ENCODE measurements at places on chromosomes 4 and X.

DNA sequence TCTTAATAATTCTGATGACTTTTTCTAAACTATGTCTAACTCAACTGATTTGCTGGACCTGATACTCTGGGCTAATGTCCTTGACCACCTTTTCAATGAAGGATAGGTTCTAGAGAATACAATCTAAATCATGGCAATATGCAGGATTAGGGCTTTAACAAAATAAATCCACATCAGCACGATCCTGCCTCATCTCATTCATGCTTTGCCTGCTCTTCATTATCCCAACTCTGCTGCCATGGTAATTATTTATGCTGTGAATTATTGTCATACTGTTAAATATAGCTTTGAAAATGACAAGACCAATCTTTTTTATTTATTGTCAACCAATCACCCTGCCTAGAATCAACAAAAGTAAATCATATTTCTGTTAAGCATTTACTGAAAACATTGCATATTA, 2176.7 kb upstream of the AGA start:
- DNase-seq: no peak

- no peak for DNase-seq
These were observed 83.6 kb downstream of the GAB1 start for GRCh38 chr4:143420227-143420626.

- DNase-seq: no peak
These were observed 8.1 kb downstream of the ATP7A start for GRCh38 chrX:77918568-77918967.

- DNase-seq: no peak
These were observed 200.5 kb downstream of the INPP4B start for GRCh38 chr4:142645475-142646108.

DNA sequence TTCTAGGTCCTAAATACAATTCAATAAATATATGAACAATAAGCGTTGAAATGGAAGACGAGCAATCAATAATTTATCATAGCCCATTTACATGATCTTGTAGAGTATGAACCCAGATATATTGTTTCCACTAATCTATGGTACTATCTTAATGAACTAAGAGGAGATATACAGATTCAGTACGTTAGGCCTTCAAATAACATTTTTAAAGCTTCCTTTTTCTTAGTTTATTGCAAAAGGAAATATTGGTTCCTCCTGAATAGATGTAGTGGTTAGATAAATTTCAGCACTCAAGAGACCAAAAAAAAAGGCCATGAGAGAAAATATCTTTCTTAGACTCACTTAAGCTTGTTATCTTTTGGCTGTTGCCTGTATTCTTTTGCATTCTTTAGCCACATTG, 147.5 kb upstream of the PITX2 start:
- no peak for DNase-seq

GRCh38 chrX:44054863-44055601, 81.8 kb upstream of the NDP start:
- DNase-seq: no peak

DNA sequence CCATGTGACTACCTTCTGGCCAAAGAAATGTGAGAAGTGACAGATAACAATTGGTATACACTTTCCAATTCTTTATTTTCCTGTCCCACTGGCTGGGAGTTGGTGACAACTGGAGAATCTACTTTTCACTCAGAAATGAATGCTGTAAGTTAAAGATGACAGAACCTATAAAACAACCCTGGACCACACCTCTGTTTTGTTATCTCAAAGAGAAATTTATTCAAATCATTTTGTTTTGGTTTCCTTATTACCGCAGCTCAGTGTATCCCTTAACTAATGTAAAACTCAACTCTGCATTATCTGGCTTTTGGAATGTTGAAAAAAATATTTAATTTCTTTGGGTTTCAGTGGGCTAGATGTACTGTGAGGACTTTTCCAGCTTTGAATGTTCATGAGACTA, 469.8 kb downstream of the PCDH7 start:
- no peak for DNase-seq

GRCh38 chr4:163666332-163666873, 171.9 kb downstream of the TMA16 start:
- DNase-seq: no peak

GRCh38 chrX:112668476-112669409, 11.0 kb downstream of the LHFPL1 start:
- no peak for DNase-seq

DNA sequence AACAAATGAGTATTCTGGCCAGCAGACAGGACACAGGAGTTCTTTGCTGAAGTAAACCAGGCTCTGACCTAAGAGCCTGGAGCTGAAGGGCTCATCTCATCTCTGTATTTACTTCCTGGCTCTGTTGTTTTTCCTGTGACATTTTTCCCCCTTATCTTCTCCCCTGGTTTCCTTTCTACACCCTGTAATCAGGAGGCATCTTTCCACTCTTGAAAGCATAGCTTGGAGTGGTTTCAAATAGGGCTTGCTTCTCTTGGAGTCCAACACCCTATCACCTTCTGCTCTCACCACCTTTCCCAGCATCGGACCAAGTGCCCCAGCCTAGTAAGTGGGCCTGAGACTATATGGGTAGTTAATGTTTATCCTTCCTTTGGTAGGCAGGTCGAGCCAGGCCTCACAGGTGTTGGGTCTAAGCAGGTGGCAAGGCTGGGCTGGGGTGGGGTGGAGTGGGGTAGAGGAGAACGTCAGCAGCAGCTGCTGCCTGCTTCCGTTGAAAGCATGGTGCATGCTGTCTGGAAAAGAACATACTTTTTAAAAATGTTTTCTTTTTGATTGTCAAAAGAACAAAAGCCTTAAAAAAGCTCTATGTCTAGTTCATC, 1.2 kb downstream of the DRP2 start:
- no peak for DNase-seq

DNA sequence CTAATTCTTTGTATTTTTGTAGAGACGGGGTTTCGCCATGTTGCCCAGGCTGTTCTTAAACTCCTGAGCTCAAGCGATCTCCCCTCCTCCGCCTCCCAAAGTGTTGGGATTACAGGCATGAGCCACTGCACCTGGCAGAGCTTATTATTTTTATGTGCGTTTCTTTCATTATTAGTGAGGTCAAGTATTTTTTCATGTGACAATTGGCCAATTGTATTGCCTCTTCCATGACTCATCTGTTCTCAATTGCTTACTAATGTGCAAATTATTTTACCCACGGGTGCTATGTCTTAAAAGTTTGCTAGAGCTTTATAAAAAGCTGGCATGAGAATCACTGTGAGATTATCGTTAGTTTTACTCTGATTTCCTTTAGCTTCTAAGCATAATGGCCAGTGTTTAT, 13.0 kb upstream of the ARX start:
- no peak for DNase-seq

DNA sequence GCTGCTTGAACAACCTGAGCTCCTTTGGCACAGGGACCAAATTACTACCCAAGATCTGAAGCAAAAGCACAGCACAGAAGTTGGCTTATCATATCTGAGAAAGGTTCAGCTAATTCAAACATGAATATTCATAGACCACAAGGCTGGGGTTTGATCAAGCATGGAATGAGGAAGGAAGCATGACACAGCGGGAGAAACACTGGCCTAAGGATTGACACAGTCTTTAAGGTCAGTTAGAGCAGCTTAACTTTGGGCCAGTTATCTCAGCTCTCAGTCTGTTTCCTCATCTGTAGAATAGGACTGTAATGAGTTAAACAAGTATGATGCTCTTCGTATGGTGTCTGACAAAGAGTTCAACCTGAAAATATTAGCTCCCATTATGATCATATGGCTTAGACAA, 88.5 kb upstream of the CBR4 start:
- DNase-seq: no peak

Data from SW 1271 (cell line).